CD4-positive, alpha-beta T cell treated with Interleukin-10 for 1 hour (primary cell): ENCODE measurements at places on chromosomes 4 and X.

- peak; percentile 45 for DNase-seq
These were observed 694 bp downstream of the TBL1X start for GRCh38 chrX:9465380-9466123.

GRCh38 chr4:64882311-64883086, 473.2 kb upstream of the TECRL start:
- no peak for DNase-seq

DNA sequence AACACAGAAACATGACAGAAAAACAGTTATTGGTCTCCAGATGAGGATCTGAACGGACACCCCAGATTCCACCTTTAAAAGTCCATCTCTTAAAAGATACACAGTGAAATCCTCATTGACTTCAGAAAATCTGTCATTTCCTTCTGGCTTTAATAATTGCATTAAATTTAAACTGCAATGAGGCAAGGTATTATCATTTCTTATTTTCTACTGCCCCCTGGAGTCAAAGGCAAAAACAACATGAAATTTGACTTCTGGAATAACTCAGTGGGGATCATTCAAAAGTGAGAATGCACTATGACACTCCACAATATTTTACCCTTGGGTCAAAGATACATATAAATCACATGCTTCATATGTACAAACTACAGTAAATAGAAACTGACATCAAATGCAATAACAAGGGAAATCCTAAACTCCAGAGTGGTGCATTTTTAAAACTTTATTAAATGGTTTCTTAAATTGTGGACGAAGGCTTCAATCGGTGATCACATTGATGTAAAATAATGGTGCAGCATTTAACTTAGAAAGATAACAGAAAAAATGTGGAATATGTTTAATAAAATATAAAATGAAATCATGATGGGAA, 56.4 kb upstream of the SPANXN1 start:
- peak; percentile 0 for DNase-seq

- DNase-seq: peak; percentile 66
These were observed 292.5 kb downstream of the CHIC1 start for GRCh38 chrX:73855546-73855945.

GRCh38 chr4:30922625-30923024, 202.5 kb downstream of the PCDH7 start:
- no peak for DNase-seq

- no peak for DNase-seq
These were observed 9.4 kb downstream of the TBC1D25 start for GRCh38 chrX:48548871-48549270.

DNA sequence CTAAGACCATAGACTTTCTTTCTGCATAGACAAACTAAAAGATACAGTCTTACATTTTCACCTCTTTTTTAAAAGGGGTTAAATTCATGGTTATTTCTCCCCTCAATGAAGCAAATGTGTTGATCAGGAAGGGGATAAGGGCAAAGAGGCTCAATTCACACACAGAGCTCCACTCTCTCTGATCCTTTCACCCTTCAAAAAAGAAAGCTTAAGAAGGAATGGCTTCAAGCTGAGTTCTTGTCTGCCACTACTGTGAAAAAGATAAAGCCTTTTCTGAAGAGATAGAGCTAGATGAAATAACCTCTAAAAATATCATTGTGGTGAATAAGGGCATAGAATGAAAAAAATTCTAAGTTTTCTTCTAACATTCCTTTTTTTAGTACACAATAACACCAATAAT, 28.3 kb downstream of the SEPSECS start:
- no peak for DNase-seq

DNA sequence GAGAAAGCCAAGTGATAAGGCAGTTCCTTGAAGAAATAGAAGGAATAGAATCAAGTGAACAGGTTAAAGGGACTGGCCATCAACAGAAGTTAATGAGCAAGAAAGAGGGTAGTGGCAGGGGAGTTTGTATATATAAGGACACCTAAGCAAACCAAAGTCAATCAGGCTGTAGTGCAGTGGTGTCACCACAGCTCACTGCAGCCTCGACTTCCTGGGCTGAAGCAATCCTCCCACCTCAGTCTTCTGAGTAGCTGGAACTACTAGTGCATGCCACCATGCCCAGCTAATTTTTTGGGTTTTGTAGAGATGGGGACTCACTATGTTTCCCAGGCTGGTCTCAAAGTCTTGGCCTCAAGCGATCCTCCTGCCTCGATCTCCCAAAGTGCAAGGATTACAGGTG, 15.9 kb downstream of the ACOT9 start:
- no peak for DNase-seq

GRCh38 chr4:10305816-10306215, 151.4 kb downstream of the ZNF518B start:
- DNase-seq: no peak

GRCh38 chrX:148422526-148422925, 77.9 kb upstream of the AFF2 start:
- DNase-seq: no peak

- DNase-seq: no peak
These were observed 149.5 kb downstream of the CCNG2 start for GRCh38 chr4:77306496-77306895.

DNA sequence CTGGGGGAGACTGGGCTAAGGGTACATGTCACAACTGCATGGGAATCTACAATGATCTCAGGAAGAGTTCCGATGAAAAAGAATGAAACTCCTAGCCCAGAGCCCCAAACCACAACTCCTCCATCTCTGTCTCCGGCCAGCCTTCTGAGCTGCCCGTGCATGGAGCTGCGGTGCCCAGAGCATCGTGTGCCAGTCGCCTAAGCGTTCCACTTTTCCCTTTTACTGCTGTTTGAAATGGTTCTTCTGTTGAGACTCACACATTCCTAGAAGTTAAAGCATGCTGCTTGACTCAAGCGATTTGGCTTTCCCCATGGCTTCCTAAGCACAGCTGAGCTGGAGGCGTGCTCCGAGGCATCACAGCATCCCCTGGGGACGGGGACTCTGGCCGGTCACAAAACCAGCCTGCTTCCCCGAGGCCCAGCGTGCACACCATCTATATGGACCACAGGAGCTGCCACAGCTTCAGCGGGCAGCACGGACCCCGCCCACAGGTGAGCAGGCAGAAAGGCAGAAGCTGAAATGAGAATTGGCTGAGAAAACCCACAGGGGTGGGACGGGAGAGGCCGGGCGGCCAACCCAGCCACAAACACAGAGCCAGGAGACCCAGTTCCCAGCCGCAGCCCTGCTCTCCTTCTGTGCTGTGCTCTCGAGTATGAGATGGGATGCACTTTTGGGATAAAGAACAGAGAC, 5.0 kb downstream of the CCNQ start:
- no peak for DNase-seq

GRCh38 chr4:117889978-117890377, 144.3 kb upstream of the NDST3 start:
- no peak for DNase-seq

GRCh38 chr4:26410385-26411293, 79.6 kb downstream of the CCKAR start:
- DNase-seq: peak; percentile 71

GRCh38 chrX:2610246-2611170, 80.6 kb upstream of the CD99 start:
- DNase-seq: no peak

DNA sequence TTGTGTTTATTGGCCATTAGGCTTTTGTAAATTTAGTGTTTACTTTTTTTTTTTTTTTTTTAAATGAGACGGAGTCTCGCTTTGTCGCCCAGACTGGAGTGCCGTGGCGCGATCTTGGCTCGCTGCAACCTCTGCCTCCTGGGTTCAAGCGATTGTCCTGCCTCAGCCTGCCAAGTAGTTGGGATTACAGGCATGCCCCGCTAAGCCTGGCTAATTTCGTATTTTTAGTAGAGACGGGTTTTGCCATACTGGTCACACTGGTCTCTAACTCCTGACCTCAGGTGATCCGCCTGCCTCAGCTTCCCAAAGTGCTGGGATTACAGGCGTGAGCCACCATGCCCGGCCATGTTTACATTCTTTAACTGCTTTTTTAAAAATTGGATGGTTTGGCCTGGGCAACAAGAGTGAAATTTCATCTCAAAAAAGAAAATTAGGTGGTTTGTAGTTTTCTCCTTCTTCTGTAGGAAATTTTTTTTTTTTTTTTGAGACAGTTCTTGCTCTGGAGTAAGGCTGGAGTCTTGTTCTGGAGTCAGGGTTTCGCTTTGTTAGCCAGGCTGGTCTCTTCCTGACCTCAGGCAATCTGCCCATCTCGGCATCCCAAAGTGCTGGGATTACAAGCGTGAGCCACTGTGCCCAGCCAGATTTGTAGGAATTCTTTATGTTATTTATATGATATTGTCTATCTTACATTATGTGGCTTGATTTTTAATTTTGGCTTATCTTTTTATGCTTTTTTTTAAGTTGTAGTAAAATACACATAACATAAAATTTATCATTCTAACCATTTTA, 15.1 kb downstream of the UBE2K start:
- no peak for DNase-seq

DNA sequence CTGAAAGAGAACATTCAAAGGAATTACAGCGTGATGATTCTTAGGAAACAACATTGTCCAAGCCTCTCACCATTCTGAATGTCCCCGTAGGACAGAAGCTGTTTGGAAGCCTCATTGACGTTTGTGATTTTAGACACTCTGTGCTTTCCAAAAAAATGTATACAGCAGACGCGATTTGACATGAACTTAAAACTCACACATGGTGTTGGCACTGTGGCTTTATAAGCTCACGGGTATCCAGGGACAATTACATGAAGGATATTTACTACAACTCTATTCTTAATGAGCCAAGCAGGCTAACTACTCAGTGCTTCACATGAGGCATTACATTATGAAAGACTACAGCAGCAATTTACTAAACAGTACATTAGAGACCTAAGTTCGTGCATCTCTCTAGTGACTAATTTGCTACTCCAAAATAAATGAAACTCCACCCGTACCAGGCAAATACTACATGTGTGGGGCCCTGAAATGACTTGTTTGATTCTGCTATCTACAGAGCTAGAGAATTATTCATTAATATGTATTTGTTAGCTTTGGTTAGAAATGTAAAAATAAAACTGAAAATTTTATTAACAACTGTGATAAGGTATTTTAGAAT, 620.7 kb downstream of the SPRY1 start:
- no peak for DNase-seq
